Stimulated activated CD8-positive, alpha-beta memory T cell treated with anti-CD3 and anti-CD28 coated beads, Interleukin-7, amount 100 ng/mL, for 24 hours (primary cell): ENCODE measurements at places on chromosomes 6 and 20.
A peak's percentile ranks its signal among the peaks of the same experiment; 100 is the strongest.

DNA sequence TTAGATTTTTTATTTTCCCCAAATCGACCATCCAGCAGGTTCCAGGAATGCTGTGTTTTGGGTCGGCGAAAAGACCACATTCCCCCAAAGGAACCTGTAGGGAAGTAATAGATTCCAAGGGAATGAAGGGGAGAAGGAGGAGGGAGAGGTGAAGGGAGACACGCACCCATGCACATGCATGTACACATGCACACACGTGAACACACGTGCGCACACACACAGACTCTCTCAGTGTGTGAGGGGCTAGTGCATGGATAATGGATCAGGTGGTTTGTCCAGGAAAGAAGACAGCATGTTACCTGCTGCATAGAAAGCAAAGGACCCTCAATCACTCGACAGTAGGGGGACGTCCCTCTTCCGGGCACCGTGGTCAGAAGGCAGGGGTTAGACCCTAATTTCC is 52.4 kb upstream of the PDE10A start:
- no peak for DNase-seq

DNA sequence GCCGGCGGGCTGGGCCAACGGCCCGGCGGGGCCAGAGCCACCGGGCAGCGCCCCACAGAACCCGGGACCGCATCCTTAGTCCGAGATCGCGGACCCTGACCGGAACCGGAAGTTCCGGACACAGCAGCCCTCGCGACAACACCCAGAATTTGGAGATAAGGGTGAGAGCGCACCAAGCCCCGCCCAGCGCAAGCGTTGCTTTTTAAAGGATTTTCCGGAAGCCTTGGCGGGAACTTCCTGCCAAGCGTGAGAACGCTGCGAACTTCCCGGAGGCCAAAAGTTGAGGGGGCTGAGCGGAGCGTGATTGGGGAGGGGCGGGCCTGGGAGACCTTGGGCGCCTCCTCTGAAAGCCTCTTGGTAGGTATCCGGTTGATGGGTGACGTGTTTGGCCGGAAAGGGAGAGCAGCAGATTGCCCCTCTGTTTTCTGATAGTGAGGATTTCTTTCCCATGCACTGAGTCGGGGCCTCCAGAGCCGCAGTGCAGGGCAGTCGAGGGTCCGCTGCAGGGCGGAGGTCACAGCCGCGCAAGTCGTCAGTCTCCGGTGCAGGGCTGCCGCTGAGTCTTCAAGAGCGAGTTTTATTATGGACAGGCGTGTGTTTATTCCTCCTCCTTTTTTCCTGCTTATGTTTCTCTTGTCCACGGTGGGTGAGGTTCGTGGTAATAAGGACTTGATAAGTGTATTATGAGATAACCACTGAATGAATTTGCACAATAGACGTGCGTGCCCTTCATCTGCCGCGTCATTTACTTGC is at the start of gene MTRF1L:
TSS of gene MTRF1L (minus strand) at position 97 of the 753 bp plus-strand sequence. CDS start at position 73, 24 bp downstream.
- DNase-seq: peak; percentile 80

- no peak for DNase-seq
Measured at GRCh38 chr6:16658348-16659034, 102.8 kb downstream of the ATXN1 start.

- DNase-seq: no peak
Measured at GRCh38 chr6:77511860-77512259, 48.6 kb upstream of the HTR1B start.

DNA sequence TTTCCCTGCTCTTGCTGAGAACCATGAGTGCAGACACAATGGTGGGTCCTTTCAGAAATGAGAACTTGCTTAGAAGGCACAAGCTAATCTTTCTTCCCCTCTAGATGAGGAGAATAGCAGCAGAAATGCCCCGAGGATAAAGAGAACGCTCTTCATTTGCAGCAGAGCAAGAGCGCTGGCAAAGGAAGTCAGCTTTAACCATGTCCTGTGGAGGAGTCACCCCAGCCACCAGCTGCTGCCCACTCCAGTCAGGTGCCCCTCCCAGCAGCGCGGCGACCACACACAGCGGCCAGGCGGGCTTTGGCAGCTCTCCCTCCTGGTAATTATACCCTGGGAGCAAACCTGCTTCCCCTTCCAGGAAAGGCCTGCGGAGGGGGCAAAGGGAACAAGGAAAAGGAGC is 42.4 kb upstream of the EMILIN3 start:
- no peak for DNase-seq

- no peak for DNase-seq
Measured at GRCh38 chr20:6613280-6613861, 154.1 kb upstream of the BMP2 start.

- no peak for DNase-seq
Measured at GRCh38 chr6:105896821-105897095, 189.4 kb upstream of the PRDM1 start.

GRCh38 chr6:13559251-13559650 is 15.2 kb upstream of the SIRT5 start:
- no peak for DNase-seq

- DNase-seq: no peak
Measured at GRCh38 chr6:107699254-107699653, 124.9 kb downstream of the SCML4 start.

- DNase-seq: no peak
Measured at GRCh38 chr6:33114406-33114805, 38.6 kb downstream of the HLA-DPB1 start.

DNA sequence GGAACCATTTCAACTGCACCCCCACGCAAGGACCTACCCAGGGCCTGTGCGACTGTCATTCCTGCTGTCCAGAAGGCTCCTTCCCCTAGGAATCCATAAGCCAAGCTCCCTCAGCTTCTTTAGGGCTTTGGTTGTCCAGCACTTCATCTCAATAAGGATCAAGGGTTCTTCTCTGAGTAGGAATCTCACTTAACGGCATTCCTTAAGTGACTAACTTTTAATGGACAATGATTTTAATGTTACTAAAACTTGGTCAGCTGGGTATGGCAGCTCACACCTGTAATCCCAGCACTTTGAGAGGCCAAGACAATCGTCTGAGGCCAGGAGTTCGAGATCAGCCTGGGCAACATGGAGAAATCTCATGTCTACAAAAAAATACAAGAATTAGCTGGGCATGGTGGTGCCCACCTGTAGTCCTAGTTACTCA is 13.4 kb downstream of the UBE2V1 start:
- no peak for DNase-seq

GRCh38 chr20:38269715-38270114 is 9.2 kb upstream of the KIAA1755 start:
- DNase-seq: no peak

DNA sequence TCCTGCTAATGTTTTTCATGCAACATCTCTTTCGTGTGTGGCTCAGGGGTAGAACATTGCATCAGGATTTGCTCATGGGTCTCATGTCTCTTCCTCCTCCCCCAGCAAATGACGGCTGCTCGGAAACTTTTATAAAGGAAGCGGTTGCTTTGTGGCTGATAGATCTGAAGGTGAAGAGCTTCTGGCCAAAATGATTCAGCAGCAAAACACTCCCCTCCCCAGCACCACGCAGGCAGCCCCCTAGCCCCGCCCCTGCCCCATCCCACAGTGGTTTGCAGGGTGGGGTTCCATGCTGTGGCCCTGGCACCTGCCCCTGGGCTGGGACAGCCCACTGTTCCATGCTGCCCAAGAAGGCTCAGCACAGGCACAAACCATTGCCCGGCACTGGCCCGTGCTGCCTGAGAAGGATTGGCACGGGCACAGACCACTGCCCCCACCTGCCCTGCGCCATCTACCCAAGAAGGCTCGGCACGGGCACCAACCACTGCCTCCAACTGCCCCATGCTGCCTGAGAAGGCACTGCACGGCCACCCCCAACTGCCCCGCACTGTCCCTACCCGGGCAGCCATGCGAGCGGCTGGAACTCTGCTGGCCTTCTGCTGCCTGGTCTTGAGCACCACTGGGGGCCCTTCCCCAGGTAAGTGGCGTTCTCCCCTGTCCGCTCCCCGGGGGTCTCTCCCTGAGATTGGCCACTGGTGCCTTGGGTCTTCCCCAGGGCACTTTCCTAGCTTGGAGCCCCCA is at the start of gene CST7:
TSS of gene CST7 (plus strand) at position 331 of the 741 bp plus-strand sequence. CDS start at position 568, 237 bp downstream.
- DNase-seq: peak; percentile 78

GRCh38 chr6:104718672-104719071 is 141.0 kb downstream of the HACE1 start:
- DNase-seq: no peak

- no peak for DNase-seq
Measured at GRCh38 chr6:22237526-22237925, 59.3 kb downstream of the PRL start.

DNA sequence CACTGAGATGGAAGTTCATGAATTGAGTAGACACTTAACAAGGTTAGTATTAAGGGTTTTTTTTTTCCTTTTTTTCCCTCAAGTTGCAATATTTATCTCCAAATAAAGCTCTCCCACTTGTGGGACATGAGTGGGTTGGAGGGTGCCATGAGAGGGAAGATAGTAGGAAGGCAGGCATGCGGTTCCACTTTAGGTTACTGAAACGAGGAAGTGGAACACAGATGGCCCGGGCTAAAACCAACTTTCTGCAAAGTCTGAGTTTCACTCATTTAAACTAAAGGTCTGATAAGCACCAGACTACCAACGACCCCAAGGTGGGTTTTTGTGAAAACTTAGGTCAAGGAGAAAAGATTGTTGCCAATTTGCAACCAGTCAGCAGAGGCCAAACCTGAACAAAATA is 42.2 kb downstream of the TBC1D7 start:
- no peak for DNase-seq

GRCh38 chr6:105886066-105886813 is 199.9 kb upstream of the PRDM1 start:
- no peak for DNase-seq

- DNase-seq: no peak
Measured at GRCh38 chr20:35196313-35196712, 24.4 kb downstream of the PROCR start.

- DNase-seq: no peak
Measured at GRCh38 chr6:87641065-87641692, 51.2 kb downstream of the ORC3 start.

DNA sequence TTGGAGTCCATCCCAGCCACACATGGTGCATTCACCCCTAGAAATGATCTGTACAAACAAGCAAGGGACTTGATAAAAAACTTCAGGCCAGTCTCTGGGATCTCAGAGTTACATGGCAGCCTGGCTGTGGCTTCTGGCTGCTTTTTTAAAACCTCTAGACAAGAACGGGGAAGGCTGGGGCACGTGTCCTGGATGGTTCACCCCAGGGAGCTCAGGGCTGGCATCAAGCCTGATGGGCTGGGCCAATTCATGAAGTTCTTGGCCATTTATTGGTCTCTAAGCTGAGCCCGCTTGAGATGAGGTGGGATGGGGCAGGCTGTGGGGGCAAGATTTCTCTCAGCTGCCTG is 10.4 kb upstream of the ZFAND3 start:
- DNase-seq: no peak

- DNase-seq: no peak
Measured at GRCh38 chr20:21498635-21499034, 15.2 kb downstream of the NKX2-2 start.

DNA sequence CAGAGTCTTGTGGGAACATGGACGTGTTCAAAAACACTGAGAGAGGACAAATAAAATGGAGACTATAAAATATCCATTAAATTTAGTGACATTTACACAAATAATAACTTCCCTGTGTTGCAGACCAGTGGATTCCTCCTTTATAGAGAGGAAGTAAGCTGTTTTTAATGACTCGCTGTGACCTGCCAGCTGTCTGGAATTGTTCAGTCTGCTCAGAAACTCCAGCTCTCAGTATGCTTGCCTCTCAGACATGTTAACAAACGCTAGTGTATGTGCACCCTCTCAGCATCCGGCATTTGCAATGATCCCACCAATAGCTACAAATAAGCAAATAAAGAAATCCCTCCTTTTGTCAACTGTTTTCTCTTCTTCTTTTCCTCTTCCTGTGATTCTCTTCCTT is 158.0 kb upstream of the TCF21 start:
- DNase-seq: no peak

DNA sequence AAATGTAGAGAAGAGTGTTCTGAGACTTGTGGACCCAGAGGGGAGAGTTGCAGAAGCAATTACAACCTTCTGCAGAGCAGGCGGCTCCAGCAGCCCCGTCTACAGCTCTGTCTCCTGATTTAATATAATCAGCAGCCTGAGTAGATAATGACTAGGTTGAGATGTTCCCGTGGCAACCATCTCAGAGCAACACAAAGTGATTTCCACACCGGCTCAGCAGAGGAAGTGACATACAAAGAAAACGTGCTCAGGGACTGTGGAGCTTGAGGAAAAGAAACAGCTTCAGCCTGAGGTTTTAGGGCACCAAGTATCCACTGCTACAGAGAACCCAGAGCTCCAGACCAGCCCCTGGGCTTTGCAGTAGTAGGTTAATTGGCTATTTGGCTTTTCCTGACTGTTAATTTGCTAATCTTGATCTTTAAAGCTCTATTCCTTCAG is 136.4 kb downstream of the MTFR2 start:
- DNase-seq: no peak

GRCh38 chr6:43771858-43772680 is 2.1 kb downstream of the VEGFA start:
- peak; percentile 33 for DNase-seq

GRCh38 chr6:63441266-63441956 is 121.6 kb upstream of the LGSN start:
- DNase-seq: no peak

- DNase-seq: no peak
Measured at GRCh38 chr6:88708197-88708744, 255.1 kb downstream of the RNGTT start.

GRCh38 chr20:38543014-38543906 is 37.7 kb upstream of the ADIG start:
- DNase-seq: no peak

GRCh38 chr20:64161356-64162238 is 2.7 kb upstream of the MYT1 start:
- DNase-seq: no peak

- DNase-seq: no peak
Measured at GRCh38 chr6:150877928-150878327, 12.4 kb downstream of the MTHFD1L start.

GRCh38 chr6:7559651-7560385 is 18.3 kb downstream of the DSP start:
- no peak for DNase-seq

GRCh38 chr20:12610871-12611270 is 397.9 kb upstream of the SPTLC3 start:
- DNase-seq: no peak

- DNase-seq: no peak
Measured at GRCh38 chr20:50484271-50484976, 25.8 kb upstream of the PTPN1 start.

- DNase-seq: no peak
Measured at GRCh38 chr20:57134804-57135203, 131.6 kb downstream of the BMP7 start.

GRCh38 chr6:27267857-27268434 is 20.4 kb downstream of the PRSS16 start:
- DNase-seq: no peak

- no peak for DNase-seq
Measured at GRCh38 chr6:168333491-168333890, 13.9 kb upstream of the DACT2 start.

- no peak for DNase-seq
Measured at GRCh38 chr6:28767133-28767532, 156.7 kb downstream of the TRIM27 start.

DNA sequence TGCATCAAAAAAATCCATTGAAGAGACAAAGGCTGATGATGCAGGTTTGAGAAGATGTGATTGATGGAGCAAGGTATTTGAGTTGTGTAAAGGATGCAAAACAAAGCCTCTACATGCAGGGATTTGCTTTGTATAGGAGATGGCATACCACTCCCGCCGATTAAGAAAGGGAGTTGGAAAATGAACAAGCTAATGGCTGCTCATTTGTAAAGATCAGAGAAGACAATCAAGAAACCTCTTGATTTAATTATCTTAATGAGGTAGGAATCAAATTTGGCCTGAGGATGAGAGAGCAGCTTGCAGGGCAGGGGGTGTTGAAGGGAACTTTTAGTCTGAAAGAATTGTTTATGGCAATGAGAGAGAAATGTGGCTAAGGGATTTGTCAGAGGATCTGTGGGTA is 448.2 kb upstream of the ADGRB3 start:
- no peak for DNase-seq

- DNase-seq: no peak
Measured at GRCh38 chr6:87261534-87261933, 60.9 kb upstream of the SMIM8 start.
